ENCODE measurements at places on chromosomes 1 and 21. TPM values are rescaled to one million over a fixed set of nuclear protein-coding genes. Genes with fewer than 3 reads are reported as not detected.

- DNase-seq = no peak
Observed at GRCh38 chr1:164771619-164772361, 212.8 kb downstream of the PBX1 start.

- no peak for DNase-seq
Observed at GRCh38 chr1:55143684-55144083, 71.5 kb downstream of the USP24 start.

DNA sequence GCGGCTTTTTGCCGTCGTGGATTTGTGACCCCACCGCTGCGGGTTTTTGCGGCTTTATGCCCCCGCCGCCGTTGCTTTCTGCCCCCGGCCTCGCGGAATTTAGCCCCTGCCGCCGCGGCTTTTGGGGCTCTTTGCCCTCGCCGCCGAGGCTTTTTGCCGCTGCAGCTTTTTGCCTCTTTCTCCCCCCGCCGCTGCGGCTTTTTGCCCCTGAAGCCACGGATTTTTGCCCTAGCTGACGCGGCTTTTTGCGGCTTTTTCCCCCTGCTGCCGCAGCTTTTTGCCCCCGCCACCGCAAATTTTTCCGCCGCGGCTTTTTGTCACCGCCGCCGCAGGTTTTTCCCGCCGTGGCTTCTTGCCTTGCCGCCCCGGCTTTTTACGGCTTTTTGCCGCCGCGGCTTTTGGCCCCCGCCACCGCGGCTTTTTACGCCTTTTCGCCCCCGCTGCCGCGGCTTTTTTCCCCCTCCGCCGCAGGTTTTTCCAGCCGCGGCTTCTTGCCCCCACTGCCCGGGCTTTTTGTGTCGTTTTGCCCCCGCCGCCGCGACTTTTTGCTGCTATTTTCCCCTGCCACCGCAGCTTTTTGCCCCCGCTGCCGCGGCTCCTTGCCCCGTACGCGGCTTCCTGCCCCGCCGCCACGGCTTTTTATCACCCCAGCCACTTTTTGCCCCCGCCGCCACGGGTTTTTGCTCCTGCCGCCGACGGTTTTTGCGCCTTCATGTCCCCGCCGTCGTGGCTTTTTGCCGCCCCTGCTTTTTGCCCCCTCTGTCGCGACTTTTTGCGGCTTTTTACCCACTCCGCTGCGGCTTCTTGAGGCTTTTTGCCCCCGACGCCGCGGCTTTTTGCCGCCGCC is 3933.6 kb downstream of the SRGAP2C start:
- DNase-seq = no peak

GRCh38 chr1:15195420-15196052 is 42.0 kb downstream of the TMEM51 start:
- DNase-seq = no peak

DNA sequence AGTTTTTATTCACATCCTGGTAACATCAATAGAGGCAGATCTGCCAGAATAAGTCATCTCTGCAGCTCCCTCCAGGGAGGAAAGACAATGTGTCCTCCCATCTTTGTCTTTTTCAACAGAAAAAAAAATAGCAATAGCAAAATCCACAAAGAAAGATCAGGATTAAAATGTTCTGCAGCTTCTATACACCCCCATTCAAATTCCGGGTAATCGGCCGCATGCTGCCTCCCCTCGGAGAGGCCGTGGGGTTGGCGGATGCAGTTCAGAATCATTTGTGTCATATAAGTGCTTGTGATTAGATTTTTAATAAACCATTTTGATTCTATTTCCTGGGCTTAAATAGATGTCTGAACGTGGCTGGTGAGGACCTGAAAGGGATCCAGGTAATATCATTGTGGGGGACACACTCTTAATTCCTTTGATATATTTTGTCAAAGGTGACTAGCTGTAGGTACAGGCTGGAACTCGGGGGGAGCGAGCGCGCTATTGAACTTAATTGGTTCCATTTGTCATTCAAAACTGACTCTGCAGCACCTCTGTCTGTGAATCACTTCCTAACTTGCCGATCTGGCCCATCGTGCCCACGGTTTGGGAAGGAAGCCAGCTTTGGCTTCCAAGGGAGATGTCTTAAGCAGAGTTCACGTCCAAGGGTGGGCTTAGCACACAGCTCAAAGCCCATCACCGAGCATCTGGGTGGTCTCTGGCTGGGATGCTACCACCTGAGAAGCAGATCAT is 85.6 kb upstream of the ARHGEF16 start:
- no peak for DNase-seq

DNA sequence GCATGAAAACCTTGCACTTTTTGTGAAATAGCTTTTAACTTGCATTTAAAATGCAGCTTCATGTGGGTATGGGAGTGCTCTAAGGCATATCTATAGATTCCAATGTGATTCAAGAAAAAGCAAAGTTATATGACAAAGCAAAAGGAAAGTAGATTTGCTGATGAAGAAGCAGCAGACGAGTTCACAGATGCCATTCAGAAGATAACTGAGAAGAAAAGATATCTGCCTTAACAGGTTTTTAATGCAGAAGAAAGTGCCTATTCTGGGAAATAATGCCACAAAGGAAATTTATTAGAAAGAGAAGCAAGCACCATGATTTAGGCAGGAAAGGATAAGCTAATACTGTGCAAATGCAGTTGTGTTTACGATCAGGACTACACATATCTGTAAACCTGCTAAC is 68.1 kb downstream of the PHTF1 start:
- no peak for DNase-seq

DNA sequence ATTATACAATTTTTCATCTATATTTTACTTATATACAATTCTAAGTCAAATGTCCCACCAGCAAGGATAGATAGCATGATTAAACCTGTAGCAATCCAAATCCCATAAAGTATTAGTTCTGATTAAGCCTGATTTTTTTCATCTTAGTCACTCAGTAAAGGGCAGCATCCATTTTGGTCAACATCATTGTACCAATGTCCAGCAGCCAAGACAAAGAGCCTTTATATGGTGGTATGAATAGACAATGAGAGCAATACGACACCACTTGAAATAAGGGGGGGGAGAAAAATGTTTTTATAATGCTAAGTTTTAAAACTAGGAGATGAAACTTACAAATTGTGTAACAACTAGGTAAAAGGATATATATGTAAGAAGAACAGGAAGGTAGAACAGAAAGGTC is 7.4 kb downstream of the ZNF644 start:
- DNase-seq = no peak

- DNase-seq = no peak
Observed at GRCh38 chr1:183922197-183922596, 115.3 kb downstream of the COLGALT2 start.

- no peak for DNase-seq
Observed at GRCh38 chr1:159554696-159555095, 18.9 kb upstream of the OR10J5 start.

DNA sequence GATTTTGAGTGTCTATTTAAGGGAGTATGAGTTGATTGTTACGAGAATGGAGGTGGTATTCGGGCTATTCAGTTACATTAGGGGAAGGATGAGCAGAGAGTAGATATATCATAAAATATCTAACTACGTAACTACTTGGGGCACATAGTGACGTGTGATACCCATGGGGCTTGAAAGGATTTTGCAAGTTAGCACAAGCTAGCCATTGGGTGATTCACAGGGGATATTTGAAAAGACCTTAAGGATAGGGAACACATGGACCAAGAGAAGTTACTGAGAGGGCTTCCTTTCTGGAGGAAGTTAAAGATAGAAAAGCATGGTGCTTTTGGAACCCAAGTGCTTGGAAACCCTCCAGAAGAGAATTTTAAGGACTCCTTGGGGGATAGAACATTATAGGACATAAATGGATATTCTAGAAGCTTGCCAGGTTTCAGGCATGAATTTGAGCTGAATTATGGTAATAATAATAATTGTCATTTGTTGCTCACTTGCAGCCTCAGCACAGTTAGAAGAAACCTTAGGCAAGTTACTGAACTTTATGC is 5.4 kb downstream of the DISP1 start:
- DNase-seq = no peak

GRCh38 chr21:45764792-45765191 is 121.3 kb downstream of the PCBP3 start:
- DNase-seq = no peak

- DNase-seq = no peak
Observed at GRCh38 chr1:29475326-29475725, 239.0 kb downstream of the PTPRU start.

DNA sequence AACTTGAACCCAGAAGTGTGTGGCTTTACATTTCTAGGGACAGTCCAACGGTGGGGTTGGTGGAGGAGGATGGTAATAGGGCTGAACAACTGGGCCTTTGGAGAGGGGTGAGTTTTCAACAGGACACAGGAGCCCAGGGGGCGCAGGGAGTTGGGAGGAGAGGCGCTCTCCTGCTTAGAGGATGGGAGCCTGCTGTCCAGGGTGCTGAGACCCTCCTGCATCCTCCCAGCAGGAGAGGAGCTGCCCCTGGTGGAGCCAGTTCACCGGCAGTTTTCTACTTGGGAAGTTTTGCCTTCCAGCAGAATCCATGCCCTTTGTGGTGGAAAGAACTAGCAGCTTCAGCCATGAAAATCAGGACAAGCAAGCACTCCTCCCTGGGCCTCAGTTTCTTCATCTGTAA is 8.6 kb downstream of the KCNC4 start:
- DNase-seq = no peak

DNA sequence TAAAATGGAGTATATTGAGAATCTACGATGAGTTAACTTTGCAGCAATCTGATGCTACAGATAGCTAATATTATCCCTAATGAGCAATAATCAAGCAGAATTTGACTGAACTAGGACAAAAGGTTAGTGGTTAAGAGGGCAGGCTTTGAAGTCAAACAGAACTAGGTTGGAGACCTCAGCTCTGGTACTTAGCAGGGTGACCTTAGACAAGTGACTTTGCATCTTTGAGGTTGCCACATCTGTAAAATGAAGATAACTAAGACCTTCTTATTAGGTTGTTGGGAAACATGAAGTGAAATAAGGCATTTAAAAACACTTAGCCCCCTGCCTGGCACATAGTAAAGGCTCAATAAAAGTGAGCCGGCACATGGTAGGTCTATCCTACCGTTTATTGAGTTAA is 4.3 kb upstream of the FUCA1 start:
- DNase-seq = no peak

- DNase-seq = no peak
Observed at GRCh38 chr1:37831809-37832208, 23.8 kb upstream of the YRDC start.

DNA sequence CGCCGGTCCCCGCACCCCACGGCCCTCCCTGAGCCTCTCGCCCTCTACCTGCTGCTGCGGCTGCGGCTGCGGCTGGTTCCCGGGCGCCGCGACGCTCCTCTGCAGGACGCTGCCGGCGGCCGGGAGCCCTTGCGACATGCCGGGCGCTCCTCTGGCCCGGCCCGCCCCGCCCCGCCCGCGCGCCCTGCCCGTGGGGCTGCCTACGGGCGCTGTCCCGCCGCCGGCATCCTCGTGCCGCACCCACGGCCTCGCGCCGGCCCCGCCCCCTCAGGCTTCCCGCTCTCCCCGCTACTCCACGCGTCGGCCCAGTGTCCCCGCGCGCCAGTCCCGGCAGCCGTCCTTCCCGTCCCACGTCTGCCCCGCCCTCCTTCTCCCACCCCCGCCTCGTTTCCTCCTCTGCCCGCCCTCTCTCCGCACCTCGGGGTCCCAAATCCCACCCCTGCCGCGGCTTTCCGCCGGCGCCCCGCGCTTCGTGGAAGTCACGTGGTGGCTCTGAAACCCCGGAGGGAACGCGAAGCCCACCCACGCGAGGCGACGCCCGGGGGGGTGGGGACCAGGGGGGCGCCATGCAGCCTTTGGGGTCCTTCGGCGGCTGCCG is at the start of gene BATF3:
TSS of gene BATF3 (minus strand) at position 216 of the 598 bp plus-strand sequence. CDS start at position 138, 78 bp downstream.
- no peak for DNase-seq

DNA sequence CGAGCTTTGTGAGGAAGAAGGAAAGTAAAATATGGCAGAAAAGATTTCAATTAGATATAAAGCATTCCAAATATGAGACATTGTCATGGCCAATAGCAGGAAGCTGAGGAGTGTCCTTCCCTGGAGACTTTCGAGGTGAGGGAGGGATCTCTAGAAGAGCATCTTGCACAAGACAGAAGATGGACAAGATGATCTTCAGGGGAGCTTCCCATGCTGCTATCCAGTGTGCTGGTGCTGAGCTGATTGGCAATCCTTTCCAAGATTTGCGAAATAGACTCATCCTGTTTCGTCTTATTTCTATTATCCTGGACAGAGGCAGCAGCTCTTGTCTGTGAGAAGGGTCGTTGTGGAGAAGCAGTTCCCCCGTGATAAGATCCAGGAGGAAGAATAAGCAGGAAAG is 342.0 kb upstream of the CAMK1G start:
- no peak for DNase-seq

- DNase-seq = no peak
Observed at GRCh38 chr1:111888740-111889376, 100.6 kb downstream of the KCND3 start.

- no peak for DNase-seq
Observed at GRCh38 chr1:151325646-151326429, 1.4 kb downstream of the PI4KB start.

- DNase-seq = no peak
Observed at GRCh38 chr1:113744114-113744513, 15.2 kb downstream of the PHTF1 start.

- DNase-seq = no peak
Observed at GRCh38 chr1:45266151-45266801, 59.9 kb upstream of the ZSWIM5 start.

DNA sequence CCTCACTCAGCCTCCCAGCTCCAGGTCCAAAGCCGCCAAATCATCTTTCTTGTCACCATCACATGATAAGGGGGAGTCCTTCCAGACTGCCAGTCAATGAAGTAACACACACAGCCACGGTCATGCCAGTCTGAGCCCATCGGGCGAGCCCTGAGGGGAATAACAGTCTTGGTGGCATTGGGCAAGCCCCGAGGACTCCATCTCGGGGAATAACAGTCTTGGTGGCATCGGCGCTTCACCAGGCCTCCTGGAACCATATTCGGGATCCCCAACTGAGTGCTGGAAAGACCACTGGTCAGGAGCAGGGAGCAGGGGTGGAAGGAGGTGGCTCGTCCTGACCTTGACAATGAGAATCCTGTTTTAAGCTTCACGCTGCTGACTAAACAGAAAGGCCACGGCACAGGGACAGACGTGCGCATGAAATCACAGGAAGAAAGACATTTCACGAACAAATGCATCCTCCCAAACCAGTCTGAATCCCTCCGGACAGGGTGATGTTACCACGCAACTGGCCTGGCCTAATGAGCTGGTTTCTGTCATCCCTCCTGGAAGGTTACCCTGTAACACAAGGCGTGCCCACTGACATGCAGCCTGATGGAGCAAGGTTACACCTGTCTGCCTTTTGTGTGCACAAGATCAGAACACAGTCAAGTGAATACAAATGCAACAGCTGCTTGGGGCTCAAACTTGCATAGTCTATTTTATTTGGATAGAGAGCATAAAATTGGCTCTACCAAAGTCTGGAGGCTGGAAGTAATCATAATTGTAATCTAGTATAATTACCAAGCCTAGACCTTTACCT is 517.4 kb downstream of the KIF26B start:
- DNase-seq = no peak

- DNase-seq = no peak
Observed at GRCh38 chr21:33279330-33279820, 13.2 kb downstream of the IL10RB start.

MSH4 gene
- total RNA-seq = 0.35 TPM

USH2A gene
- not detected for total RNA-seq

KRTAP12-2 gene
- not detected for total RNA-seq

SPRR2B gene
- total RNA-seq = not detected
